Natural killer cell treated with Interleukin-12 subunit alpha and Interleukin-12 subunit beta and Interleukin-15 and Interleukin-18, amount 100 ng/mL, for 72 hours (primary cell): ENCODE measurements at places on chromosomes 16 and 17.

GRCh38 chr17:18257268-18257981, 1.1 kb downstream of the FLII start:
- DNase-seq, result no peak

DNA sequence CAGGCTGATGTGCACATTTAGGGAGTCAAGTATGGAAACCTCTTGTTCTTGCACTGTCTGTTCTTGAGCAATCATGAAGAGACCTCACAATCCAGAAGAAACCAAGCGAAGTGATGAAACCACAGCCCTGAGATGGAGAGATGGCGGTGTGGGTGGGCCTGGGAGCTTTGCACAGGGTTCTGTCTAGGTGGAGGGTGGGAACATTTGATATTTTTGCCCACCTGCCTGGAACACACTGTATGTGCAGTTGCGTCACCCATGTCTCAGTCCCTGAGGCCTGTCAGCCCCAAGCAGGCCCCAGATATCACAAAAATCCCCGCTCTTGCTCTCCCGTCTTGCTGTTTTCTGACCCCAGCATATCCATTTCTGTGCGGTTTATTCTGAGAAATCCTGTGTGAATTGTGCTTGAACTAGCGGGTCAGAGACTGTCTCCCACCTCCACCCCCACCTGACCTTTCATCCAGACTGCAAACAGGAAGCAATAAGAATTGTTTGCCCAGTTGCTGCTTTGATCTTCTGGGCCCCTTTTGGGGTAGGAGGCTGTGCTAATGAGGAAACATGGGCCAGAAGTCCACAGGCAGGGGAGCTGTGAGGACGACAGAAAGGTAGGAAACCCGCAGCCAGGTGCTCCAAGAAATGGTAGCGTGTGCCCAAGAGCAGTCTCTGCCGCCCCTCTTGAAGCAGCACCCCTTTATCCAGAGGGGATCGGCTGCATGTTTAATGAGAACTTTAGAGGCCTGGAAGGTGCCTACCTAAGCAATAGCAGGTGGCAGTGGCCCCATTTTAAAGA, 183.8 kb downstream of the CCDC182 start:
- DNase-seq, result peak; percentile 67

GRCh38 chr16:27421961-27422740, 20.2 kb downstream of the IL21R start:
- no peak for DNase-seq

- no peak for DNase-seq
Observed at GRCh38 chr17:45579529-45580495, 89.3 kb upstream of the PLEKHM1 start.

GRCh38 chr16:8571061-8571596, 19.2 kb downstream of the TMEM114 start:
- DNase-seq, result no peak

GRCh38 chr17:49965524-49965909, 3.5 kb upstream of the DLX4 start:
- DNase-seq, result no peak

- DNase-seq, result no peak
Observed at GRCh38 chr16:23865853-23866252, 30.1 kb downstream of the PRKCB start.

DNA sequence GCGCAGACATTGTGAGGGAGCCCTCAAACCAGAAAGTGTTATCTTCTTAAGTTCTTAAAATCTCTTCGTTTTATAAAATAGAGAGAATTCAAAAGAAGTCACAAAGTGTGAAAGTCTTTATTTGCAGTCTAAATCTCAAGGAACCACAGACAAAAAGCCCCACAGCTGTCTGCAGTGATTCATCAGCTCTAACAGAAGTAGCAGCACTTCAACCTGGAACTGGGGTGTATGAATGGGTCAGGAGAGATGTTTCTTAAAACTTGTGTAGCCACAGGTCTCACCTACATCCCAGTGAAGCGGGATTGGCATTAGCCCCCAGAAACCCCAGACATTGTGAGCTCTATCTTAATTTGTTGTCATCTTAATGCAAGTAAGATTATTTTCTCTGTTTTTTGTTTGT, 61.1 kb downstream of the CDYL2 start:
- DNase-seq, result no peak

DNA sequence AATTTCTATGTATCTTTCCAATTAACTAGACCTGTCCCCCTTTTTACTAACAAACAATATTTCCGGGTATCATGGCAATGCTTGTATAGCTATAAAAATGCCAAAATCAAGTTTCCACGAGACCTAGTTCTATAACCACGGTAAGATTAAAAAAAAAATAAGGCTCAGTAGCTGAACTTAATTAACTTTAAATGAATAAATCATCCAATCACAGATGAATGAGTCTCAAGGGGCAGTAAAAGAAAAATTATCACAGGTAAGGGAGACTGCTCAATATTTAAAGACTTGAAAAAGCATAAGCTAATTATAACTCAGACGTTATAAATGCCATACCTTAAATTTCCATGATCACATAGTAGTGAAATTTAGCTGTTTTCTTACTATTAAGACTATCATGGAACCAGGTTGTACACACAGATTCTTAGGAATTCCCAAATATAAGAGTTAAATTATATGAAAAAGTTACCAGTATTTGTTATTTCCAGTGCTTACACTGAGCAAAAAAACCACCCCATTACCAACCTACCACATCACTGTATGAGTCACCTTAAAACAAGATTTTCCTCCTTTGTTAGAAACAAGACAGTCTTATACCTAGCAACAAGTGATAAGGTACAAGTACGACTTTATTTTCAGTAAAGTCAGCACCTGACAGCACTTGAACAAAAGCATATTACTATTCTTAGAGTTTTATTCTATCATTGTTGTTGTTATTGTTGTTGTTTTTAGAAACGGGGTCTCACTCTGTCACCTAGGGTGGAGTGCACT, 20.6 kb downstream of the SSH2 start:
- DNase-seq, result no peak

DNA sequence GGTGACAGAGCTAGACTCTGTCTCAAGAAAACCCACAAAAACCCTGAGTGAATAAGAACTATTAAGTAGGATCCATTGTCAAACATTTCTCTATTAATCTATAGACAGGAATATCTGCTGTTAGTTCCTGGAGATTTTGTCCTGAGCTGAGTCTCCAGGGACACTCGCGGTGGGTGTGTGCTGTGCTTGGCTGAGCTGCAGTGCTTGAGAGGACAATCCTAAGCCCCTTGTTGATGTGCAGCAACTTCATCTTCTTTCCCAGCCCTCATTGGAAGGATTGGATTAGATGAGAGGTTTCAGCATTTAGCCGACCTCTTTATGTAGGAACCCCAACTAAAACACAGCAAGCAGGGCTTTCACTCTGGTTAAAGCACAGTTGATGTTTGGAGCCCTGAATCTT, 33.3 kb downstream of the NDEL1 start:
- no peak for DNase-seq

DNA sequence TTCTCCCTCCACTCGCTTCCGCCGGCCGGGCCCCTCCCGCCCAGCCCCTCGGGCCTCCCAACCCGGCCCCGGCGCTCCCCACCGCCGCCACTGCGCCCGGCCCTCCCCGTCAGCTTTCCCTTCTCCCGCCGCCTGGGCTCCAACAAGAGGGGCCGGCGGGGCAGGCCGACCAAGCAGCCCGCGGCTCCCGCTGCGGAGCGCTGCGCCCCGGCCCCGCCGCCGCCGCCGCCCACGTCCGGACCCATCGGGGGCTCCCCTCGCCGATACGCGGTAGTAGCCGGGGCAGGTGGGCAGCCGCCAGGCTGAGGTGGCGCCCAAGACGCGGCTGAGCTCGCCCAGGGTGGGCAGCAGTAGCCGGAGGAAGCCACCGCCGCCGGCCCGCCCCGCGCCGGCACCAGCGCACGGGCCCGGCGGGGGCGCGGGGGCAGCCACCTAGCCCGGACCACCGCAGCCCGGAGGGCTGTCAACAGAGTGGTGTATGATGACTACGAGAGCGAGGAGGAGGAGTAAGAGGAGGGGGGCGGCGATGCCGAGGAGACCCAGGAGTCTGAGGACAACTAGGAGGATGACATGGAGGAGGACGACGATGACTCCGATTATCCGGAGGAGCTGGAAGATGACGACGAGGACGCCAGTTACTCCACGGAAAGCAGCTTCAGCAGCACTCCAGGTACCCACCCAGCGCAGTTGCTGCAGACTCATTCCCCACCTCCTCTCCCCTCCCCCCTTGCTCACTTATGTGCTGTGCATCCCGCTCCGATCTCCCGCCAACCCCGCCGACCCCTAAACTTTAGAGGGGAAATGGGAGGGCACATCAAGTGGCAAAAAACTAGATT, 498 bp downstream of the LRRC37B start:
- DNase-seq, result peak; percentile 64

GRCh38 chr16:84502075-84502474, 2.4 kb downstream of the MEAK7 start:
- DNase-seq, result no peak

DNA sequence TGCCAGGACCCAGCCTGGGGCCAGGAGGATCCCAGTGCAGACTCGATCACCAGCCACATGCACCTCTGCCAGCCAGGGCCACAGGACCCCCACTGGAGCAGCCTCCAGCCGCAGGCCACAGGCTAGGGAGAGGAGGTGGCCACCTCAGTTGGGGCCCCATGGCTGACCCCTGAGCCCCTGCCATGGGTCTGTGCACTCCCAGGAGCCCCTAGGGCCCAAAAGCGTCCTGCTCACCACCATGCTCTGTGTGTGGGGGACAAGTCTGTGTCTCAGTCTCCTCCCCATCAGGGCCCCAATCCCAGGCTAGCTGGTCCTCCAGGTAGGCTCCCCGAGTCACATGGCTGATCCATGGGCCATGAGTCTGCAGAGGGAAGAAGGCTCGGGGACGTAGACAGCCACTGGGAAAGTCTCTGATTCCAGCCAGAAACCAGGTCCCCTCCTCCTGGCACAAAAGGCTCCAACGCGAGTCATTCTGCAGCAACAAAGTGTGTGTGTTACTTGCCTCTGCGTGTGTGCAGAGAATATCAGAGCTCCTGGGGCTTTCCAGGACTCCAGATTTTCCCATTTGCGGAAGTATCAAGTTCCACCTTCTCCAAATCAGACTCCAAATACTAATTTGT, 6.1 kb upstream of the PRSS8 start:
- no peak for DNase-seq

DNA sequence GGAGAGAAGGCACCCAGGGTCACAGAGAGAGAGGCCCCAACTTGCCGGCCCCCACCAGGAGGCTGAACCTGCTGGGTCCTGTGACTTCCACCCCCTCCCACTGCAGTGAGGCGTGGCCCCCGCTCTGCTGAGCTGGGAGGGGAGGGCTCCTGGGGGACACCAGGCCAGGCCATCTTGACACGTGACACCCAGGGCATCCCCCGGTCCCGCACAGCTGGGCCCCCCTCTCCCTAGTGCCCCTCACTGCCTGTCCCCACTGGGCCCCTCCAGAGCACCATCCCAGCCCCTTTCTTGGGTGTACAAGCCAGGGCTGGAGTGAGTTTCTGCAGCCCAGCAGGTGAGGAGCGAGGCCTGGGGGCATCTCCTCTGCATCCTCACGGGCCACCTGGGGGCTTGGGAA, 12.4 kb downstream of the UBALD1 start:
- no peak for DNase-seq

- no peak for DNase-seq
Observed at GRCh38 chr17:38751144-38751807, 1.3 kb upstream of the PSMB3 start.

DNA sequence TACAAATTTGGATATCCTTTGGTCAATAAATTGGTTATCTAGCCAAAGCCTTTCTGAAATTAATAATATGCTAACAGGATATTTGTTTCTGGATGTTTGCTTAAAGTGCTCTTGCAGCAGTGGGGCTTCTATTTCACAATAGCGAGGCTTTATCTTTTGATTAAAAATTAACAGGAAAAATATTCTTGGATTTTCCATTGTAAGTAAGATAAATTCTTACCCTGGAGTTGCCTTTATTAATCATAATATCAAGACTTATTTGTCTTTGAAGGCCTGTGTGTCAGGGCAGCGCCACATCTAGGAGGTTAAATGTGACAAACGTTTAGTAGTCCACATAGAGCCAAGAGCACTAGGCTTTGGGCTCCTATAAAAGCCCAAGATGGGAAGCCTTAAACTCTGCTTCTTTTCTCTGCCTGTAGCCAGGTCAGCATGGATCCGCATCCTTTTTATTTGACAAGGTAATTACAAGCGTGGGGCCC, 5.3 kb downstream of the TMEM97 start:
- DNase-seq, result no peak

GRCh38 chr17:68319410-68320162, 28.3 kb downstream of the ARSG start:
- no peak for DNase-seq

DNA sequence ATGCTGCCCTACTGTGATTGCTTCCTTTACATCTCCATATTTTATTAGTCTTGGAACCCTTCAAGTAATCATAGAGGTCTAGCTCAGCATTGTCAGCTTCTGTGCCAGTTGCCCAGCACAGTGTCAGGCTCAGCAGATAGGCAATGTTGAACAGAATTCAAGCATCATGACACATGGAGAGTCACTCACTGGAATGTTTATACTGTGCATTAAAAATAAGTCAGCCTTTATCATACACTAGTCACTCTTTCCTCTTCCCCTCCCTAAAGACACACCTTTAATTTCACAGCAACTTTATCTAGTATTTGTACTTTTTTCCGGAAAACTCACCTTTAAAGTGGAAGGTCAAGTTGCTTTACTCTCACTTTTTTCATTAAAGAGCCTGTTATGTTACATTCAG, 253.8 kb upstream of the CDH11 start:
- no peak for DNase-seq

- no peak for DNase-seq
Observed at GRCh38 chr16:85885537-85885936, 13.4 kb upstream of the IRF8 start.

DNA sequence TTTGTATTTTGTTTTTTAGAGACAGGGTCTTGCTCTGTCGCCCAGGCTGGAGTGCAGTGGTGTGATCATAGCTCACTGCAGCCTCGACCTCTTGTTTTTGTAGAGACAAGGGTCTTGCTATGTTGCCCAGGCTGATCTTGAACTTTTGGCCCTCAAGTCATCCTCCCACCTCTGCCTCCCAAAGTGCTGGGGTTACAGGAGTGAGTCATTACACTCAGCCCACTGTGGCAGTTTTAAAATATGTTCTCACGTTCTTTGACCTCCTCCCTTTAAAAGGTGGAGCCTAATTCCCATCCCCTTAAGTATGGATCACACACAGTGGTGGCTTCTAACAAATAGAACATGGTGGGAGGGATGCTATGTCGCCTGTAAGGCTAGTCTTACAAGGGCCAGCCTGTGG, 67.7 kb downstream of the ZDHHC7 start:
- no peak for DNase-seq

DNA sequence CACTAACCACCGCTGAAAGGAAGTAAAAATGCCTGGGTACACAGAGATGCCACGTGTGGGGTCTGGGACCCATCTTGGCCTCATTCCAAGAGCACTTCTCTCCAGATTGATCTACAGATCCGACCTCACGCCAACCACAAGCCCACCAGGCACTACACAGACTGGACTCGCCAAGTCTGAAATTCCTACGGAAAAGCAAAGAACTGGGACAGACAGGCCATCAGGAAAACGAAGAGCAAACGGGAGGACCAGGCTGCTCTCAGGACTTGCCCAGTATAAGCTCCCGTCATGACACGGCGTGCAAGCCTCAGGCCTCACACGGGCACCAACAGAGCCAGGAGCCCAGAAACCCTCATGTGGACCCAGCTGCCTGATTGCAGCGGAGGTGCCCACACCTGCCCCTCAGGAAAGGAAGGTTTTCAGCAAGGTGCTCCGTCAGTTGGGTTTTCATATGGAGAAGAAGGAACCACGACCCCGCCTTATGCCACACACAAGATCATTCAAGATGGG, 20.1 kb upstream of the C16orf95 start:
- no peak for DNase-seq
